ENCODE measurements at places on chromosomes 6 and 20. TPM values are rescaled to one million over a fixed set of nuclear protein-coding genes. Genes with fewer than 3 reads are reported as not detected.

GRCh38 chr20:53515749-53516148 lies 77.9 kb downstream of the ZNF217 start:
- no peak for DNase-seq

TREML1 gene
- total RNA-seq = not detected

ZBTB2 gene
- total RNA-seq = 34.0 TPM

DNA sequence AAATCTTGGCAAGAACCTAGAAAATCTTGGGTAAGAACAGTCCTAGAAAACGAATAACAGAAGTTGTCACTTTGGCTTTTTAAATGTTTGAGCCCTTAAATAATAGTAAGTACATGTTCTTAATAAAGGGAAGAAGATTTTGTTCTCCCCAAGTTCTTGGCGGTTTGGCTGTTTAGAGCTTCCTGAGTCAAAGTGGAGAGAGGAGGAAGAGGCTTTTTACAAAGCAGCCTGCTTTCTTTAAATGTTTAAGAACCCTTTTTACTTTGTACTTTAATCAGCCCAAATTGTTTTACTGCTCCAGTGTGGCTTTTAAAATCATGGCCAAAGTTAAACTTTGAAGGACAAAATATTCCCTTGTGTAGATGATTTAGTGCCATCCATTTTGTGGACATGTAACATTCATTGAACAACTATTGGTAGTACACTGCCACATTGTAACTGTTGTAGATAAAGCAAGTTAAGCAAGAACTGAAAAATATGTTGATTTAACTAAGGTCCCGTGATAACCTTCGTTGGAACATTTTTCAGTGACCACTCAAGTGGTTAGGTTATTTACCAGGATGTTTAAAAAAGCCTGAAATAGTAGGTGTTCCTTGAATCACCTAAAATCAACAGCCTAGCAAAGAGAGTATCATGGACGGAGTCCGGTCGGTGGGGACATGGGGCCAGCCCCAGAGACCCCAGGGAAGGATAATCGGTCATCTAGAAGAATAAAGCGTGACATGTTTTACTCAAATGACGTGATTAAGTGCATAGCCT lies 2.4 kb downstream of the AMD1 start:
- no peak for DNase-seq

DNA sequence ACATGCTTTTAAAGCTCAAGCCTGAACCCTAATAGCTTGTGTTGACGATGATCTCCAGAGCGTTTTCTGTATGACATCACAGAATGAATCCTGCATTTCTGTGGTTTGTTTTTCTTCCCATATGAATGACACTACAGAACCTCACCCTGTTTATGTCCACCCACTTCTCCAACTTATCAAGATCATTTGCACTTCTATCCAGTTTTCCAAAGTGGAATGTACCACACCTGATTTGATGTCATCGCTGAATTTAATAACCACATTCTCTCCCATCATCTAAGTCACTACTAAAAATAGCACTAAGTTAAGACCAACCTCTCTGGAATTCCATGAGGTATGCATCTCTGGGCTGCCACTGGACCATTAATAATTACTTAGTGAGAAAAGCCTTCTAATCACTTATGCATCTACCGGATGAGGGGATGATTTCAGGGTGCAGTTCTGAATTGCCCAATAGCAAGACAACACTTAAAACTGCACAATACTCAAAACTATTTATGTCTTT lies 33.3 kb upstream of the CITED2 start:
- DNase-seq = no peak

GRCh38 chr6:37005827-37006567 lies 542 bp downstream of the FGD2 start:
- no peak for DNase-seq

DNA sequence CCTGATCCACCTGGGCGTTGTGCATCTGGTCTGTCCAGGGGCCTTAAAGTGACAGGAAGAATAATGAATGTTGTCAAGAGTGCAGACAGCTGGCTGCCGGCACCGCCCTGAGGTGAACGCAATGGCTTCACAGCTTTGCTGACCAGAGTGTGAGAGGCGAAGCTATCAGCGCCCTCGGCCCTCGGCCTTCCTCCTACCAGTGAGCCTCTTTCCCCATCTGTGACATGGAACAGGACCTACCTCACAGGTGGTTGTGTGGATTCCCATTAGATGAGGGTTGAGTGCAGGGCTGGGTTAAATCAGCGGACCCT lies 54.8 kb downstream of the CTCFL start:
- DNase-seq = no peak

GRCh38 chr6:7537565-7538174 lies 3.8 kb upstream of the DSP start:
- DNase-seq = no peak

- DNase-seq = no peak
Observed at GRCh38 chr6:105851113-105851580, 235.0 kb upstream of the PRDM1 start.

LRRN4 gene
- total RNA-seq = not detected

GRCh38 chr6:89489078-89489477 lies 56.1 kb downstream of the ANKRD6 start:
- no peak for DNase-seq

- peak; percentile 100 for DNase-seq
Observed at GRCh38 chr6:11770546-11771466, 7.8 kb downstream of the ADTRP start.

DNA sequence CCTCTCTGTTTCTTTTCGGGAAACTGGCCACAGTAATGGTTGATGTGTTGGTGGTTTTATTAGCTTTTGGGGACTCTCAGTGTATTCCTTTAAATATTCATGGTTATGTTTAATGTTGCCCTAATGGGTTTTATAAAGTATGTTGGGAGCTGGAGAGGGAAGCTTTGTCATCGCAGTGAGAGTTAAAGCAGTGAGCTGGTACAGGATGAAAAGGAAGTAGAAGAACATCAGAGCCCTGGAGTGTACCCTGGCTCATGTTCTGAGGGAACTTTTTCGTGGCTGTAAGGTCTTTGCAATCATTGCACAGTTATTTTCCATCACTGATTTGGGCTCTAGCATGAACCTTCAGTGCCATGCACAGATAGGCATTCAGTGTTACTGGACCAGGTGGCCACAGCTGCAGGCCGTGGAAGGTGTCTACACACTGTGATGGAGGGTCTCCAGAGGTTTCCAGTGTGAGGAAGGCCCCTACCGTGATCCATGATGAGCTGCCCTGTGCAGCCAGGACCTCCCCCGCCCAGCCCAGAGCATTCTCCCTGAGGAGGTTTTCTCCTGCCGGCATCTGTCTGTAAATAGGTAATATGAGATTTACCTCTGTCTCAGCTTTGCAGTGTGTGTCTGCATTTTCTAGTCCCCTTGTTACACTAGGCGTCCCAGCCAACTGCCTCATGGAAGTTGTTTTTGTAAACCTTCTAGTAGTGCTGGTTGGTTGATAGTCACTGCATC lies 22.4 kb upstream of the TMEM217 start:
- no peak for DNase-seq

DNA sequence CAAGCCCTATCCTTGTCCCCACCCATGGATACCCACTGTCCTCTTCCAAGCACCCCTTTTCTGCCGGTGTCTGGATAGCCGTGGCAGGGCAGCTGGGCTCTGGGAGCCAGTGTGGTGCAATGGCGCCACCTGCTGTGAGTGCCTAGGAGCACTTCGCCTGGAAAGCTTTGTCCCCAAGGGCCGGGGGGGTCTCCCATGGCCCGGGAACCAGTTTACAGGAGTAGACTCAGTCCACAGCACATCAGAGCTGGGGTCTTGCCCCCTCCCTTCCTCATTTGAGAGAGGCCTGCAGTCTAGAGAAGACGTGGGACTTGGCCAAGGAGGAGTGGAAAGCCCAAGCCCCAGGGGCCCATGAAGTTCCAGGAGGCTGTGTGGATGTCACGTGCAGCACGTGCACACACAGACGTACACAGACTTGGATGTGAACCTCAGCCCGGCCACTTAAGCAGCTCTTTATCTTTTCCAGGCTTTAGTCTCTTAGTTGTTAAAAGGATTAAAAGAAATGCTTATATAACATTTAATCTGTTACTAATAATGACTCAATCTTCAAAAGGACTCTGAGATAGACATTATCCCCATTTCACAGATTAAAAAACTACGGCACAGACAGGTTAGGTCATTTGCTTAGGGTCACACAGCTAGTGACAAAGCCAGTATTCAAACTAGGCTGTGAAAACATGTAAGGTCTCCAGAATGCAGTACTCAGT lies 40.9 kb upstream of the CDH22 start:
- DNase-seq = peak; percentile 24

GRCh38 chr20:18007534-18008292 lies 38.9 kb downstream of the MGME1 start:
- peak; percentile 6 for DNase-seq

GRCh38 chr6:112396221-112396620 lies 49.1 kb downstream of the RFPL4B start:
- DNase-seq = peak; percentile 60

DNA sequence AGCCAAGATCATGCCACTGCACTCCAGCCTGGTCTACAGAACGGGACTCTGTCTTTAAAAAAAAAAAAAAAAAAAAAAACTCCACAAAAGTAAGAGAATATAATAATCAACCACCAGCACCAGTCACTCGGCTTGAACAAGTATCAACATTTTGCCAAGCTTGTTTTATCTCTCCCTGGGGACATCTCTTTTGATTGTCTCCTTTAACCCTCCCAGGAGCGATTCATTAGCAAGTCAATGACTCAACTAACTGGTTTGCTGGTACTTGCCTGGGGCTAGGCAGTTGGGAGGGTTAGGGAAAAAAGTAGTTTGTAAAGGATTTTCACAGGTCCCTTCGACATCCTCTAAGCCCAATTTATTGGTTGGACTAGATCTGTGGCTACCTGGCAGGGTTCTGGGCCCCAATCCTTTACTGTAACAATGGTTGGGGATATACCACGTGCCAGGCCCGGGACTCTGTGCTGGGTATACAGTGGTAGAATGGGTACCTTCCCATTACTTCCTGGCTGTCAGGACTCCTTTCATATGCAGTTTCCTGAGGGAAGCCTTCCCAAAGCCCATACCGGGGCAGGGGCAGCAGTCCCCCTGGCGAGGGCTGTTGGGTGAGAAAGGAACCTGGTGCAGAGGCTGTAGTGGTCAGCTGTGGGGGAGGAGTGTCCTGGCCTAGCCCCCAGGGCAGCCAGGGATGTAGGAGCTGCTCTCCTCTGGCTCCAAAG lies 12.2 kb downstream of the TGIF2 start:
- peak; percentile 31 for DNase-seq

DNA sequence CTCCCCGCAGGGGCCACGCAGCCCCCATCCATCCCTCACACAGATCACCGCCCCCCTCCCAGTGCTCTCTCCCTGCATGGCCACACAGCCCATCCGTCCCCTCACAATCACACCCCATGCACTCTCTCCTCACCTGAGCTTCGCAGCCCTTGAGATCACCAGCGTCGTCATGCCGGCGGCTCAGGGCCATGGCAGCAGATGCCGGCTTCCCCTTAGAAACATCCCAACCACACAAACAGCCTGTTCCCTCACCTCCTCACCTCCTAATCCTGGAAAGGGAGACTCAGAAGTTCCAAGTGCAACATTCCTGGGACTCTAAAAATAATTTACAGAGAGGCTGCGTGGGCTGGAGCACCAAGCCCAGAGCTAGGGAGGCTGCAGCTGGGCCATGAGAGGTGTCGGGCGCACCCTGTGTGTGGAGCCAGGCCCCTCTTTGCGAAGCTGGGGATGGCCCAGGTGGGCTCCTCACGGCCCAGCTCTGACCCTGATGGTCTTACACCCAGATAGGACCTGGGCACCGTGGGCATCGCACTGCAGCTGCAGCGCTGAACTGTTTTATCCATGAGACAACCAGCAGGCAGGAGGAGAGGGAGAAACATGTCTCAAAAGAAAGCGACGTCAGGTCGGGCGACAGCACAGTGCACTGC lies 125.3 kb downstream of the DLL1 start:
- DNase-seq = no peak

C4B gene
- 0.26 TPM for total RNA-seq

DNA sequence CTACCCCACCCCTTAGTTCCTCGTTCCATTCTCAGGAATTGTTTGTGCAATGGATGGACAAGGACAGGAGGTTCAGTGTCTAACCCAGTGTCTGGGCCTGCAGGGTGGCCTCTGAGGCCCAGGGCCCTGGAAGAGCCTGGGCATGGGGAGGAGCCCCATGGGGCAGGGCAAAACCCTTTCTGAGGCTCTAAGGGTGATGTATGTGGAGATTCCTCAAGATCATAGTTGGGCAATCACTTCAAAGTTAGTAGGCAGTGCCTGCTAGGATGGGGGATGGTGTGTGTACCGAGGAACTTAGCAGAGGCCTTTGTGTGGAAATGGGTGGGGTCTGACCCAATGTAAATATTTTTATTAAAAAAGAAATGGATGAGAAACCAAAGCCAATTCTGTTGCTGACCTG lies 6.7 kb upstream of the C2 start:
- DNase-seq = no peak

HLA-DQB2 gene
- total RNA-seq = not detected

- DNase-seq = no peak
Observed at GRCh38 chr6:49563006-49563886, 12.8 kb downstream of the C6orf141 start.

GRCh38 chr20:59153832-59154231 lies 9.8 kb upstream of the ZNF831 start:
- no peak for DNase-seq

- no peak for DNase-seq
Observed at GRCh38 chr6:148304976-148305375, 37.7 kb upstream of the SASH1 start.

TSBP1 gene
- not detected for total RNA-seq

GRCh38 chr6:12283904-12284303 lies 6.3 kb upstream of the EDN1 start:
- DNase-seq = no peak

SPACA1 gene
- total RNA-seq = not detected

DNA sequence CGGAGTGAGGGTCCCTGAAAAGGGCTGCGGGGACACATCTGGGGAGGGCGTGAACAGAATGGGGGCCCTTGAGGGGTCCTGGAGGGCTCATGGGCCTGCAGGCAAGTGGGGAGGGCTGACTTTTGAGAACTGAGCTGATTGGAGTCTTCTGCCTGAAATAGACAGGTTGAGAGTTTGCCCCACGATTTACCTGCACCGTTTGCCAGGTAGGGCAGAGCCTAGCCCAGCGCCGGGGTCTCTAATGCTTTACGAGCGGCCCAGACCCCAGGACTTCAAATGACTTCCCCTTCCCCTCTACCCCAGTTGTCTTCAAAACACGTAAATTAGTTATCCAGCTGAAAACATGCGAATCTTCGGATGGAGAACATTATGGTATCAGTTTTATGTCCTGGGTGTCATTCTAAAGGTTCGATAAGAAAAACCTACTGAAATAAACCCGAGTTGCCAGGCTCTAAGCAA lies 1.3 kb downstream of the PLCB1 start:
- DNase-seq = no peak

GRCh38 chr6:122657601-122658000 lies 47.4 kb downstream of the PKIB start:
- DNase-seq = no peak

CCR6 gene
- total RNA-seq = not detected

GRCh38 chr6:135710042-135710441 lies 141.5 kb upstream of the PDE7B start:
- DNase-seq = no peak

- DNase-seq = peak; percentile 71
Observed at GRCh38 chr6:4603291-4603690, 172.9 kb upstream of the CDYL start.

GRCh38 chr6:52261229-52261628 lies 16.9 kb upstream of the IL17F start:
- DNase-seq = peak; percentile 73

SF3B5 gene
- 97.1 TPM for total RNA-seq

GRCh38 chr6:31358302-31358701 lies 1.3 kb upstream of the HLA-B start:
- no peak for DNase-seq

- DNase-seq = no peak
Observed at GRCh38 chr20:17635332-17636244, 46.5 kb downstream of the RRBP1 start.

- no peak for DNase-seq
Observed at GRCh38 chr6:151627689-151628444, 134.1 kb downstream of the CCDC170 start.

Data from MG63 (cell line).